Renal cortical epithelial cell (primary cell): ENCODE measurements at places on chromosomes 12 and 14.

GRCh38 chr12:632102-632696 is 31.0 kb downstream of the NINJ2 start:
- DNase-seq: peak; percentile 98

DNA sequence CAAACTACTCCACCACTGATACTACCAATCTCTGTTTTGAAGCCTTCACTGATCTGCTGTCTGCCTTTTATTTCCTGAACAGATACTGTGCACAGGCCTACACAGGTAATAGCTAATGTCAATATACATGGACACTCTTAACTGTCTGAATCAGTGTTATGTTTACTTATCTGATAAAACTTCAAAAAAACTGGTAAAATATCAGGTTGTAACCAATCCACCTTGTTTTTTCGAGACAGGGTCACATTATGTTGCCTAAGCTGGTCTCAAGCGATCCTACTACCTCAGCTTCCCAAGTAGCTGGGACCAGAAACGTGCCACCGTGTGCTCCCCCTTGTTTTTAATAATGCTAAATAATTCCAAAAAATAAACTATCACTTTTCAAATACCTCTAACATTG is 43.5 kb downstream of the HECTD1 start:
- DNase-seq: no peak

- DNase-seq: peak; percentile 91
These were observed 20.3 kb downstream of the HEBP1 start for GRCh38 chr12:12979731-12980259.

DNA sequence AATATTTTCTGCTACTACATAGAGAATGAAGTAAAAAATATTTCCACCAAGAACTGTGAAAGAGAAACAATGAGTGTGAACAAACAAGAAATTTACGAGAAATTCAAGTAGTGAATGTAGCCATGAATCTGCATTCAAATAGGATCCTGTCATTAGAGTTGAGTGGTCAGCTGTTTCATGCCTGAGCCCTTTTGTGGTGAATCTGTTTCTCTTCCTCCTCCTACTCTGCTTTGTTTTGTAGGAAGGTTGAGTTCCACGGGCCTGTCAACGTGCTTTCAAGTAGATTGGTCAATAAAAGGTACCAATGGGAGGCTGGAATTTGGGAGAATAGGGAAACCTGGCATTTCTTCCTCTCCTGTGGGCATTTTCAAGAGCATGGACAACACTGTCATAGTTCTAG is 1749.6 kb upstream of the FLRT2 start:
- no peak for DNase-seq

GRCh38 chr14:68639000-68639757 is 153.7 kb downstream of the ZFP36L1 start:
- DNase-seq: no peak

- DNase-seq: no peak
These were observed 76.6 kb upstream of the KCNH3 start for GRCh38 chr12:49462083-49462744.

- no peak for DNase-seq
These were observed 864.2 kb upstream of the MGAT4C start for GRCh38 chr12:87120440-87120839.

- peak; percentile 90 for DNase-seq
These were observed 32.6 kb upstream of the CD9 start for GRCh38 chr12:6167327-6168280.

DNA sequence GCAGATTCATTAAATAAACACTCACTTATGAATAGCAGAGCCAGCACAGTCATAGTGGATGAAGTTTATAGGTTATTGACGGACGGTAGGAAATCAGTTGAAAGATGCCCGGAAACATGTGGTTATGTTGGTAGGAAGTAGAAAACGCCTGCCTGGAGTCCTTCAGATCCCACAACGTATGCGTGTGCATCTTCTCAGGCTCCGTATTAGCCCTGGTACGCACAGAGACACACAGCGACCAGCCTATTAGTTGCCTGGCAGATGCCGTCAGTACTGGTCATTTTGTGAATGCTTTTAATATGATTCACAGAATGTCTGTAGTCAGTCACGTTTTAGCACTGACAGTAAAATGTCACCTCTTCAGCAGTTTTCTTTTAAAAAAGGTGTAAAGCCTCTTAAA is 196.4 kb downstream of the RGS6 start:
- no peak for DNase-seq

- DNase-seq: no peak
These were observed 409.1 kb downstream of the TMEM132D start for GRCh38 chr12:129494766-129495165.

- DNase-seq: no peak
These were observed 11.7 kb downstream of the TTC7B start for GRCh38 chr14:90804292-90805083.

- DNase-seq: no peak
These were observed 21.1 kb downstream of the OR6J1 start for GRCh38 chr14:22623047-22623446.

- no peak for DNase-seq
These were observed 252.1 kb upstream of the RTL1 start for GRCh38 chr14:101155575-101155974.

GRCh38 chr12:10178821-10179220 is at the start of gene TMEM52B:
Gene TMEM52B, plus strand, starts transcription at chr12:10179032. Its CDS starts 543 bp downstream, at chr12:10179575.
- DNase-seq: peak; percentile 68

DNA sequence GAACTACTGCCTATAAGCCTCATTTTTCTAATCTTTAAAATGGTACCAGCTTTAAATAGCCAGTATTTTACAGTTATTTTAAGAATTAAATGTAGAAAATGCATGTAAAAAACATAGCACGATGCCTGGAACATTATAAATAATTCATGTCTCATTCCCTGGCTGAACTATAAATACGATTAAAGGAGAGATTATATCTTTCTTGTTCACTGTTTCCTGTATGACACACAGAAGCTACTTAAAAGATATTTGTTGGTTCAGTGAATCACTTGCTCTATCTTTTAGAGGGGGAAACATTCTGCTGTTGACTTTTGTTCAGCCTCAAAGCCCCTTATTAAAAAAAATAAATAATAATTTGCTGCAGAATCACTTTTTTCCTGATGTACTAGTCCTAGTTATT is 406.9 kb downstream of the LRFN5 start:
- DNase-seq: no peak

- DNase-seq: peak; percentile 20
These were observed 30.3 kb upstream of the PELI2 start for GRCh38 chr14:56087671-56088471.

- DNase-seq: peak; percentile 90
These were observed 26.3 kb downstream of the ITGA7 start for GRCh38 chr12:55681142-55682077.

- DNase-seq: peak; percentile 98
These were observed 15.8 kb upstream of the DTX1 start for GRCh38 chr12:113040722-113041171.

DNA sequence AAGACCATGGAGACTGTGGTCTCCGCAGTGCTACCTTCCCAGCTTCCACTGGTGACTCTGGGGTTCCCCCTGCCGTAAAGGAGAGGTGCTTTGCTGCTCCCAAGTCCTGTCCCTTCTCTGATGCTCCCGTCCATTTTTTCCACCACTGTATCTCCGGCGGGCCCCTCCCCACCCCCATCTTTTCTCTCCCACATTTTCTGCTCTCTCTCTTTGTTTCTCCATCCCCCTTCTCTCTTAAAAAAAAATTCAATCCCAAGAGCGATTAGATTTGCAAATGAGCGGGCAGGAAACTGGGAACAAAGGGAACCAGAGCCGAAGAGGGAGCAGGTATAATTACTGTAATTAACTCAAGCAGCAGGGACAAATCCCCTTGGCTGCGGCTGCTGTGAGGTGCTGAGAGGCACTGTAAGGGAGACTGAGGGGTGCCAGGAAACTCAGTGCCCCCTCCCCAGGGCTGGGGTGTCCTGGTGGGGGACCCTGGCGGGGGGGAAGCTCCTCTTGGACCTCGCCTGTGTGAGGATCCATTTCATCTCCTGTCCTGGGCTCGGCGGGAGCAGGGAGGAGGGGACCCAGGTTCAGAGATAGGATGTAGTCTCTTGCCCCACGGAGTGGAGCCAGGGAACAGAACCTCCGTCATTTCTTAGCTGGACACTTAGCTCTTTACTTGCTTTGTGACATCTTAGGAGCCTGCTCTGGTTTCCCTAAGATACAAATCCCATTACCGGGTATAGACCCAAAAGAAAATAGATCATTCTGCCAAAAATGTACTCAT is 140.4 kb upstream of the NRXN3 start:
- no peak for DNase-seq

- no peak for DNase-seq
These were observed 11.2 kb downstream of the LGMN start for GRCh38 chr14:92737206-92737605.

DNA sequence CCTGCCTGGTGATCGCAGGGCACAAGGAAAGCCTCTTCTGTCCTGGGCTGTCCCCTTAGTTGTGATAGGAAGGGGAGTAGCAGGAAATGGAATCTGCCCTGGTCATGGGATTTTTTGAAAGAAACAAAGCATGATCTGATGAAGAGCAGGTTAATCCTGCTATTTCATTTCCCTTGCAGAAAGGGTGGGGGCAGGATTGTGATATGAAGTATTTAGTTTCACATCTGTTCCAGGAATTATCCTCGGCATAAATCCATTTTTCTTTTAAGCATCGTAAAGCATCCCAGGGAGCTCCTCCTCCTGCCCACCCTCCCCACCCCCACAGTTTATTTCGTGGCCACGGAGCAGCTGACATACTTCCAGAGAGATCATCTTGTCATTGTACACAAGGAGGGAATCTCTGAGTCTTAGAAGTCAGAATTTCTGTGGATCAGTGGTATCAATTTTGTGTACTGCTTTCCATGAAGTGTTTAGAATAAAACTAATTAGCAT is 53.1 kb downstream of the TGFB3 start:
- no peak for DNase-seq

- DNase-seq: no peak
These were observed 68.8 kb downstream of the RAD52 start for GRCh38 chr12:880656-881055.

DNA sequence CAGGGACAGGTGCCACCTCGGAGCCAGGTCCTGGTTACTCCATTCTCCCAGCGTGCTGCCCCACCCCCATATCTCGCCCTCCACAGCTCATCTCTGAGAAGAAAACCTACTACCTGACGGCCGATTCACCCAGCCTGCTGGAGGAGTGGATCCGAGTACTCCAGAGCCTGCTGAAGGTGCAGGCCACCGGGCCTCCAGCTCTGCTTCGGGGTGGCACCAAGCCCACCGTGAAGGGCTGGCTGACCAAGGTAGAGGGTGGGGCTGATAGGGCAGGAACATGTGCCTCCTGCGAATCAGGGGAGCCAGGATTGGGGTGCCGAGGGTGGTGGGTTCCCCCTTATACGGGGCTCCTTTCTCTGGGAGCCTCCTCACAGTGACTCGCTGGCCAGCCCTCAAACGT is 25.9 kb downstream of the PIGH start:
- DNase-seq: no peak

GRCh38 chr14:96270565-96271420 is 14.8 kb downstream of the BDKRB1 start:
- no peak for DNase-seq

GRCh38 chr12:31001581-31002360 is 71.9 kb upstream of the DDX11 start:
- DNase-seq: no peak

DNA sequence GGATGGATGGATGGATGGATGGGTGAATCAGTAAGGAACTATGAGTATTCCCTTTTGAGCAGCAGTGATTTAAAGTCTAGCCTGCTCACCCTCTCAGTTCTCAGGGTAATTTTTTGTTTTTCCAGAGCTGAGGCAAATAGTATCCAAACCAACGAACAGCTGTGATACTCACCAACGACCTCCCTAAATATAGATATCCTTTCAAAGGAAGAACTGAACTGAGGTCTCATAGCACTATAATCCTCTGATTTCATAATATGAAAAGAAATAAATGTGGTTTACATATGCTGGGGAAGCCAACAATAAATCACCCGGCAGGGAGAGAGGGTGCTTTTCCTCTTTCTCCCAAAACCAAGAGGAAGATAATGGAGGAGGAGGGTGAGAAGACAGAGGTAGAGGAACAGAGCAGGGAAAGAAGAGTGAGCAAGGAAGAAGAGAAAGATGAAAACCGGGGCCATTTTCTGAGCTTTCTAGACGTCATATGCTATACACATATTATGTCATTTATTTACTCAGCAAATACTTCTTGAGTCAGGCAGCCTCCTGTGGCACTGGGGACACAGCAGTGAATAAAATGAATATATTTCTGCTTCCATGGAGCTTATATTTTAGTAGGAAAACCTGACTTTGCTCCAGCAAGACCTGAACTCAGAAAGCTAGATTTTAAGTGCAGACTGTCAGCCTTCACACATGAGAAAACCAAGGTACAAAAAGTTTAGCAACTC is 710.7 kb upstream of the TBX3 start:
- no peak for DNase-seq
